Mesenteric fat pad (tissue), 1 donor: ENCODE measurements at places on chromosomes 11 and 22.

GRCh38 chr22:29605527-29605850 lies 2.1 kb downstream of the NF2 start:
- no peak for DNase-seq

DNA sequence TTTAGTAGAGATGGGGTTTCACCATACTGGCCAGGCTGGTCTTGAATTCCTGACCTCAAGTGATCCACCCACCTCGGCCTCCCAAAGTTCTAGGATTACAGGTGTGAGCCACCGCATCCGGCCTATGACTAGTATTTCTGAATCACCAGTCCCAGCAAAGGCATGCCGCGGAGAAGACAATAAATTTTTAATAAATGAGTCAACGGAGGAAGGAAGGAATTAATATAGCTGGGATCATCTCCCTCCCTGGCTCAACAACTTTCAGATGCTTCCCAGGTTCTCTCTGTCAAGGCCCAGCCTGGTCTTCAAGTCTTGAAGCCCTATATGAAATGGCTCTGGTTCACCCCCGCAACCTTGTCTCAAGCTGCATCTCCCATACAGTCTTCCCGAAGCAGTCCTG lies 45.7 kb downstream of the CYTH4 start:
- DNase-seq: no peak

DNA sequence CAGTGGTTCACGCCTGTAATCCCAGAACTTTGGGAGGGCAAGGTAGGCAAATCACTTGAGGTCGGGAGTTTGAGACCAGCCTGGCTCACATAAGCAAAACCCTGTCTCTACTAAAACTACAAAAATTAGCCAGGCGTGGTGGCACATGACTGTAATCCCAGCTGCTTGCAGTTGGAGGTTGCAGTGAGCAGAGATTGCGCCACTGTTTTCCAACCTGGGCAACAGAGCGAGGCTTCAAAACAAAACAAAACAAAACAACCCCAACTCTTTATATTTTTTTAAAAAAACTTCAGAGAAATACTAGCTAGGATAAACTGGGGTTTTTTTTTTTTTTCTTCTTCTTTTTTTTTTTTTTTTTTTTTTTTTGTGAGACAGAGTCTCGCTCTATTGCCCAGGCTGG lies 31.8 kb upstream of the RAPSN start:
- no peak for DNase-seq

DNA sequence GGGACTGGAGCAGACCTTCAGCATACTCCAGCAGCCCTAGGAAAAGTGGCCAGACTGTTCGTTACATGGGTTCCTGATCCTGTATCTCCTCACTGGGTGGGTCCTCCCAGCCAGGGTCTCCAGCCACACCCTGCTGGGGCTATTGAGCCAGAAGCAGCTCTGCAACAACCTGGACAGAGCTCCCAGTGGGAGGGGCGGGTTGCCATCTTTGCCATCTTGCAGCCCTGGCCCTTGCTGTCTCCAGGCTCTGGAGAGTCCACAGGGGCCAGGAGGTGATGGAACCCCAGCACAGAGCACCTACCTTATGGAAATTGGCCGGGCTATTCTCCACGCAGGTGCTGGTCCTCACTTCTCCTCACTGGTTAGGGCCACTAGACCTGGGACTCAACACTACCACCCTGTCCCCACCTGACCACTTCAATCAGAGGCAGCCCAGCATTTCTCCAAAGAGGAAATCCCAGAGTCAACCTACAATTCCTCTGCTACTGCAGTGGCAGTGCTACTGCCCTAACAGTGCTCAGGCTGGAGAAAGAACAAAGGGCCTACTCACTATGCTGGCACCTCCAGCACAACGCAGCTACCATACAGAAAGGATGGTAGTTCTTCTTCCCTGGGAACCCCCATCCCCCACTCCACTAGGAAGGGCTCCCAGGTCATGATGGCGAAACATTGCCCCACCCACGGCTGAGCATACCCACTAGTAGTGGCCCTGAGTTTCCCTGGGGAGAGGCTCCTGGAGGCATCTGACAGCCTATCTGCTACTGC lies 290.2 kb upstream of the NCAM1 start:
- no peak for DNase-seq

- no peak for DNase-seq
Observed at GRCh38 chr22:29604076-29604360, 585 bp downstream of the NF2 start.

GRCh38 chr11:100676901-100677300 lies 10.2 kb upstream of the ARHGAP42 start:
- DNase-seq: no peak

GRCh38 chr11:65817312-65817834 lies 16.4 kb upstream of the SNX32 start:
- no peak for DNase-seq

GRCh38 chr11:16226245-16226644 lies 130.1 kb downstream of the SOX6 start:
- DNase-seq: no peak

DNA sequence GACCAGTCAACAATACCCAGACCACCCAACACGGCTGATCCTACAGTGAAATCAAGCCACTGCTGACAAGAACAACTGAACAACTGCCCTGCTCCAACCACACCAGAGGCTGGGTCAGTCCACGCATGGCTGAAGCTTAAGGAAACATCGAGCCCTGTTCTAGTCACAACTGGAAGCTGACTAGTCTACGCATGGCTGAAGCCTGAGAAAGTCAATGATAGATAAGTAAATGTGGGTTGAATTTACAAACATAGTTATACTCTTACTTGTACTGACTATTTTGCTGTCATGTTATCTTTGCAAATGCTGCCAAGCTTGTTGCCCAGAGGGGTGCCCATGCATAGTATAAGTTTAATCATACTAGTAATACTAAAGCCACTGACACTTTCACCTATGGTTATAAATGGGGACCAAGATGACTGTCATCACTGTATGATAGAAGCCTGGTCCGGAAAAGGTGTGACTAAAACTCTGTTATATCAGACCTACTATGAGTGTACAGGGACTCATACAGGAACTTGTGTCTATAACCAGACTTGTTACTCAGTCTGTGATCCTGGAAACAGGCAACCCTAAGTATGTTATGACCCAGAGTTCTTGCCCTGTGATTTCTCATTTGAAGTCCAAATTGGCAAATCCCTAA lies 43.4 kb upstream of the GLYAT start:
- DNase-seq: no peak

GRCh38 chr11:19506816-19507486 lies 205.7 kb upstream of the NAV2 start:
- DNase-seq: no peak

DNA sequence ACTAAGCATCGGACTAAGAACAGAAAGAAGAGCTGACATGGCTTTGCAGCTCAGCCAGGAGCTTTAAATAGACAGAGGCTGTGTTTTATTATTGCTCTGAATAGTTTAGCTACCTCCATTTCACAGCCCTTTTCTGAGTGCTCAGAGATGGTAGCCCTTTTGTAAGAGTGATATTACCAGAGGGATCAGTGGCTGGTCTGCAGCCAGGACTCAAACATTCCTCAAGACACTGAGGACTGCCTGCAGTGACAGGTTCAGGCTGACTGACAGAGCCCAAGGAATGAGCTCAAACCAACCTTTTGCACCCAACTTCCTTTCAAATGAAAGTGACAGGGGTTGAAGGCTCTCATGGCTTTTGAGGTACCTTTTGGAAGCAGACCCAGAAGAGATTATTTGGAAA lies 189.0 kb downstream of the DDX10 start:
- DNase-seq: no peak

- no peak for DNase-seq
Observed at GRCh38 chr11:103648670-103649400, 387.6 kb upstream of the DDI1 start.

- DNase-seq: no peak
Observed at GRCh38 chr11:60498853-60499252, 6.3 kb downstream of the MS4A12 start.

DNA sequence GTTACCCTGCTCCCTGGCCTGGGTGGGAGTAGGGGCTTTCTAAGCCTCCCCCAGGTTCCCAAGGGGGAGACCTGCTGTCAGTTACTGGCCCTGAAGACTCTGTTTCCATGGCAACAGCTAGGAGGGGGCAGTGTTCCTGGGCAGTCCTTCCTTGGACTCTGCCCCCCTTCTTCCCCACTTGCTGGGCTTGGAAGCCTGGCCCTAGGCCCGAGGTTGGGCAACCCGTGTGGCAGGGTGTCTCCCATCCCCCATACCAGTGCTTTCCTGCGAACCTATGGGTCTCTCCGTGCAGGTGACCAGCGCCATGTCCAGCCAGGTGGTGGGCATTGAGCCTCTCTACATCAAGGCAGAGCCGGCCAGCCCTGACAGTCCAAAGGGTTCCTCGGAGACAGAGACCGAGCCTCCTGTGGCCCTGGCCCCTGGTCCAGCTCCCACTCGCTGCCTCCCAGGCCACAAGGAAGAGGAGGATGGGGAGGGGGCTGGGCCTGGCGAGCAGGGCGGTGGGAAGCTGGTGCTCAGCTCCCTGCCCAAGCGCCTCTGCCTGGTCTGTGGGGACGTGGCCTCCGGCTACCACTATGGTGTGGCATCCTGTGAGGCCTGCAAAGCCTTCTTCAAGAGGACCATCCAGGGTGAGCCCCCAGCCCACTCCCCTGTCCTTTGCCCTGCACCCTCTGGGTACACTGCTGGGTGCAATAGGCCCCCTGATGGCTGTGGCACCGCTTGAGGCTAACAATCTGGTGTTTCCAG lies 1.7 kb downstream of the ESRRA start:
- DNase-seq: no peak
